ENCODE measurements at places on chromosomes 6 and 20.

- DNase-seq, result no peak
Observed at GRCh38 chr6:161459008-161459615, 185.3 kb upstream of the AGPAT4 start.

DNA sequence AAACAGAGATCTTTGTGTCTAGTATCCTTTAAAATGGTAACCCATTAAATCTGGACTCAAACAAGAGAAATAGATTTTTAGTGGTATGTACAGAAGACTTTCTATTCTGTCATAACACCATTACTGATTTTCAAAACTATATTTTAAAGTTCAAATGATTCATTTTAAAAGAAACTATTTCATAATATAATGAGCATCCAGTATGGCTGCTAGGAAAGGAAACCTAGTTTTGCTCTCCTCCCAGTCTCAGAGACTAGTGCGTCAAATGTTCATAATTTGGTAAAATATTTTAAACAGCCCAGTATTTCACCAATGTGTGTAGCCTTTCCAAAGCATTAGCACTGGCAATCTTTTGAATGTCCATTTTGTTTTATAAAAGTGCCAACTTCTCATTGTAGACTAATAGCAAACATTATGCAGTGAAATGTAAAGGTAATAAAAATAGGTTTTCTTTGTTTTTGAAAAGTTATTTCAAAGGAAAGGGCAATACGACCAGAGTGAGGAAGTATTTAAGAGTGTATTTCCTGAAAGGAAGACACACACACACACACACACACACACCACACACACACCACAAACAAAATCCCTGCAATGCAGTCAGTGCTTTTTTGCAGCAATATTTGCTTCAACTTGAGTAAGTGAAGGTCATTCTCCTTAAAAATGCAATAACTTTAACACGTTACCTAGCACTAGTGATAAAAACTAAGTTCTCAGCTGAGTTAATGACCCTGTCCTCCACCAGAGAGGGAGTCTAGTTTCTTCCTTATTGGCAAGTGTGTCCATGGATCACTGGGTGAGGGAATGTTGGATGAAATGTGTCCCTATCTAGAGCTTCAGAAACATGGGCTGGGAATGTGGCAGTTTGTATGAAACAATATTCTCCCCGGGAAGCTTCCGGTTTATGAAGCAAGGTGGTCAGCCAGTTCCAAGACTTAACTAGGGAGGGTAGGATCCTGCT, 4.6 kb downstream of the PPP1R3G start:
- DNase-seq, result no peak

DNA sequence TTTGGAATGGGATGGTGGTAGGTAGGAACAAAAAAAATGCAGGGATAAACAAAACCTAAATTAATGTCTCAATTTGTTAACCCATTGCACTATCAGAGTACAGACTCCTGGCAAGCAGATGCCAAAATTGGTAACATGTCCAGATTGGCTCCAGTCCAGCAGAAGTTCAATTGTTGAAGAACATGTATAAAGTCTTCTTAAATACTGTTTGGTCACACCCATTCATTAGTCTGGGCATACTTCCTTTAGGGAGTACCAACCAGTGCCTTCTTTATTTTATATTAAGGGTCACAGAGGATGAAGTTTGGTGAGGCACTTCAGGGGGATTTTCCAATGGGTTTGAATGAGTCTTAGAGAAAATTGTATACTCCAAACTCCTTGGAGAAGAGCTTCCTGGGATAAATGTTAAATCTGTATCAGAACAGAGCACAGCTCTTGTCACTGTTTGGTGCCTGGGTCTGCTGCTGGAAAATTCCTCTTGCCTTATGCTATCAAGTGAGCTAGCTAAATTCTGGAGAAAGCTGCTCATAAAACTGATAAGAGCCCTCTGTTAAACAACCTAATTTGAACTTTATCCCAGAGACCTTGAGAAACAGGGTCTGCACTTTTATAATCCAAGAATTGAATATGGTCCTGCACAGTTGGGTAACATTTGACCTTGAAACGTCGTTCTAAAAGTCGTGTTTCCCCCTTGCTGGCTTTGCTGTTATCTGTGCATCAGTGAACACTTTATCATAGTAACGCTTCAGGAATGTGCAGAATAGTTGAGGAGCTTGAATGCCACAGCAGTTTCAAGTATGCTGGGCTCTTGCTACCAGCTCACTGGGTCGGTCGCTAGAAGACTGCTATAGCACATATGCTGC, 334.1 kb upstream of the CITED2 start:
- no peak for DNase-seq

- no peak for DNase-seq
Observed at GRCh38 chr6:113819169-113819830, 37.8 kb upstream of the MARCKS start.

DNA sequence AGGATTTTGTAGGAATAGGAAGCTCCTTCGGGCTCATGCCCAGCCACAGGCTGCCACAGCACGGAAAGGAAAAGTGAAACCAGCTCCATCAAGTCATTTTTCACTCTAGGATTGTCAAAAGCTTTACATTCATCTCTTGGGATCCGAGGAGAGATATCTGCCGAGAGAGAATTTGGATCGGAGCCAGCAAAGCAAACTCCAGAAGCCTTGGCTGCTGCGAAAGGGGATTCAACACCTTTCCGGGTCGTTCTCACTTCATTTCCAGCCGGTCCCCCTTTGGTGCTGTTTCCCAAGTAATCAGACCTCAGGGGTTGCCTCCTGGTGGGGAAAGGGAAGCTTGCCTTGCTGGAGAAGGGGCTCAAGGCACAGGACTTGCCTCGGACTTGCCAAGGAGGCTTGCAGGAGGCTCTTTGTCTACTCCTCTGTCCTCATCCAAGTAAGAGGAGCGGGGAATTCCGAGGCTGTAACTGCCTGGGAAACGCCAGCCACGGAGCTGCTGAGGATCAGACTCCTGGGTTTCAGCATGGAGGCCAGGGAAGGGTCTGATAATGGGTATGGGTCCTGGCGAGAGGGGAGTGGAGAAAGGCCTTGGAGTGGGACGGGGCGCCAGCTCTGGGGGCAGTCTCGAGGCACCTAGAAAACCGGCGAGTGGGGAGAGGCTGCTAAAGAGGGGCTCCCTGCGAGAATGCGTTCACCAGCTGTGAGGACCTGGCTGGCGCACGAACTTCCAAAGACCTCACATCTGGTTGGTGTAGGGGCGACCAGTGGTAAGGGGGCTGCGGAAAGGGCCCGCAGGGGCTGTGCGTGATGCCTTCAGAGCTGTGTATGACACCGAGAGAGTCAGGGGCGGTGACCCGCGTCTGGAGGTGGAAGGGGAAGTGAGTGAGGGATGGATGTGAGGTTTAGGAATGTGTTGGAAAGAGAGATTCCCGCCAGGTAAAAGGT, 702 bp downstream of the ETV7 start:
- peak; percentile 25 for DNase-seq

- no peak for DNase-seq
Observed at GRCh38 chr6:13484827-13485226, 2.6 kb downstream of the GFOD1 start.

Data from AML-193 (cell line).